ENCODE measurements at places on chromosomes 11 and 22.

GRCh38 chr22:39710380-39711150 is 140.0 kb downstream of the CACNA1I start:
- DNase-seq: no peak

DNA sequence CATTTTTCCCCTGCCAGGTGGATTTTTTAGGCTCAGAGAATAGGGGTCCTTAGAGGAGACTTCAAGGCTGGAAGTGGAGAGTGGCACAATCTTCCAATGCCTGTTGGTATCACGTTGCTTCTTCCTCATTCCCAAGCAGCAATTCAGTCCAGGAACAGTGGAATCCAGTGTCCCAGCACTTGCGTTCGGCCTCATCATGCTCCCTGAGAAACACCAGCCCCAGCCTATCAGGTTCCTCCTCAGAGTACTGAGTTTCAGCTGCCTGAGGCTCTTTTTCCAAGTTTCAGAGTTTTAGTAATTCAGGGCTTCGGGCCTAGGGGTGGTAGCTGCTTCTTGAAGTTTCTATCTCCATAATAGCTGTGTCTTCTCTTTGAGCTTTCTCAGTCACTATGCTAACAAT is 31.9 kb upstream of the NRGN start:
- no peak for DNase-seq

DNA sequence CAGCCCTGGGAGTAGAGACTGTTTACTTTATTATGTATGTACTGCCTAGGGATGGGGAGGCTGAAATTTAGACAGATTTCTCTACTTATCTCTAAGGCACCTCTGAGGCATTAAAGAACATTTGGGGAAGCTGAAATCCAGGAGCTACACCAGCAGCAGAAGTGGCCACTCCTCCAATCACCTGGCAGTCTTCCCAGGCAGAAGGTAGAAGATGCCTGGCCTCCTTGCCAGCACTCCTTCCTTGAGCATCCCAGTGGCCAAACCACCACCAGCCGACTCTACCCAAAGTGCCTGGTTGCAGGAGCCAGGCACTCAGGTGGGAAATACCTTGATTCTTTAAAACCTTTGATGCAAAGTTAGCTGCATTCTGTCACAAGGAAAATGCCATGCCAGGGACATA is 1.9 kb upstream of the FAT3 start:
- no peak for DNase-seq

- no peak for DNase-seq
Measured at GRCh38 chr11:16862726-16863125, 124.3 kb downstream of the C11orf58 start.

- DNase-seq: no peak
Measured at GRCh38 chr11:46044601-46045000, 76.7 kb downstream of the PHF21A start.

DNA sequence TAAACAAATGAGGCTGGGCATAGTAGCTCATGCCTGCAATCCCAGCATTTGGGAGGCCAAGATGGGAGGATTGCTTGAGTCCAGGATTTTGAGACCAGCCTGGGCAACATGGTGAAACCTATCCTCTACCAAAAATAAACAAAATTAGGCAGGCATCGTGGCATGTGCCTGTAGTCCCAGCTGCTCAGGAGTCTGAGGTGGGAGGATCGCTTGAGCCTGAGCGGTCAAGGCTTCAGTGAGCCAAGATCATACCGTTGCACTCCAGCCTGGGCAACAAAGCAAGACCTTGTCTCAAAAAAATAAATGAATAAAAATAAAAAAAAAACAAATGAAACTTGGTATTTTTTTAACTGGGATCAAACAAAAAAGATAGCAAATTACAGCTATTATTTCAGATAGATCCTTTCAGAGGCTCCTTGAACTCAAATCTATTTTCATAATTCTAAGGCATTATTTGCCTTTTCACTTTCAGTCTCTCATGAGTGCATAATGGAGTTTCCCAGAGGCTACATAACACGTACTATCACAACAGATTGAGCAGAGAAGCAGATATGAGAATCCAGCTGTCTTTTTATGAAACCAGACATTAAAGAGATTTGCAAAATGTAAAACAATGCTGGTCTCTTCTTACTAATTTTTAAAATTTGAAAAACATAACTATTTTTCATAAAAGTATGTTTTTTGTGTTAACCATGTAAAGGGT is 23.1 kb downstream of the DDIAS start:
- no peak for DNase-seq

- DNase-seq: no peak
Measured at GRCh38 chr11:10597877-10598351, 29.4 kb upstream of the LYVE1 start.

GRCh38 chr22:37336579-37336978 is 54.3 kb downstream of the CYTH4 start:
- no peak for DNase-seq

DNA sequence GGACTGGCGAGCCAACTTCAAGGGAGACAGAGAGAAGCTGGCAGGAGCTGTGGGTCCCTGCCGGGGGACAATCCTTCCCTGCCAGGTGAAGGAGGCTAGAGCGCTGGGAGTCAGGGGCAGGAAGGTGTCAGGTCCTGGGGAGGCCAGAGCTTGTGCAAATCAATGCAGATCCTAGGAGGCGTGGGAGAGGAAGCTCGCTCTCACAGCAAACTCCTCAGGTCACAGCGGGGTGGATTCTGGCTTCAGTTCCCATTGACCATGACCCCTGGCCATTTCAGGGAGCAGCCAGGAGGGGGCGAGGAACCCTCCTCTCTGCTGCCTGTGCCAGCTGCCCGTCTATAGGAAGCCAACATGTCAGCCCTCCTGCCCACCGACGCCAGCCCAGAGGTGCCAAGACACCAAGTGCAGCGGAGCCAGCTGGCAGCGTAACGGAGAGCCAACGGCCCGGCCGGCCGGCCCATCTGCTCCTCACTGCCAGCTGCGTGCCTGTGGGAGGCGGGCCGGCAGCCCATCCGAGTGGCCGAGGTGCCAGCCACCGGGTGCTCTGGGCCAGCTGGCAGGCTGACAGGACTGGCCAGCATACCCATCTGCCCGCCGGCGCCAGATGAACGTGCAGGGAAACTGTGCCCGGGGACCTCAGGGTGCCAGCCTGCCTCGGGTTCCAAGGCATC is 374.8 kb downstream of the MIAT start:
- no peak for DNase-seq

DNA sequence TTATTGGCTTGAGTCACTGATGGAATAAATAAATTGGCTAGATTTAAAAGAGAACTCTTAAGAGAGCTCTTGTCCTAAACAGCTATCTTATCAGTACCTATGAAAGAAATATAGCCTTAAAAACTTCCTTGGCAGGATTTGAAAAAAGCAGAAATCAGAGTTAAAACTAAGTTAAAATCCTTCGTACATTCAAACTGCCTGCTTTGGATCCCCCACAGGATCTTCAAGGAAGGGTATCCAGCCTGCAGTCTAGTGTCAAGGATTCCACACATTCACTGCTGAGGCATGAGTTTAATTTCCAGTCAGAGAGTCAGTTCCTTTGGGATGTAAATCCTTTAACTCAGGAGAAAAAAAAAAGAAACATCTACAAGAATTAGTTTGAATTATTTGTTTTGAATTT is 242.9 kb upstream of the UBASH3B start:
- no peak for DNase-seq

DNA sequence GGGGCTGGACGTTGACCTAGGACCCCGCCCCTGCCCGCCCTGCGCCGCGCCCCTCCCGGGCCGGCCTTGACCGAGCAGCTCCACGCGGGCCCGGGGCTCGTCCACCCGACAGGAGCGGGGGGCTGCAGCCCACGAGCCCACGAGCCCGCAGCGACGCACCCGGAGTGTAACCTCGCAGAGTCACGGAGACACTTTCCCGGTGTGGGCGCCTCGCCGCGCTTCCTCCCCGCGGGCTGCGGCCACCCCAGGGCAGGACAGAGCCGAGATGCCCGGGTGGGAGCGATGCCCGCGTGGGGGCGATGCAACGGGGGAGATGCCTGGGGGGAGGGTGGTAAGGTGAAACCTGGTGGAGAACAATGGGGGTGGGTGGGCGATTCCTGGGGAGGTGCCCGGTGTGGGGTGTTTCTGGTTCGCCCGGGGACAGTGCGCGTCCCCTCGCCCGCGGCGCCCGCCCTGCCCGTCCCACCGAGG is 4.9 kb upstream of the ZBED4 start:
- no peak for DNase-seq

GRCh38 chr11:91947215-91947820 is 277.3 kb upstream of the FAT3 start:
- DNase-seq: no peak

DNA sequence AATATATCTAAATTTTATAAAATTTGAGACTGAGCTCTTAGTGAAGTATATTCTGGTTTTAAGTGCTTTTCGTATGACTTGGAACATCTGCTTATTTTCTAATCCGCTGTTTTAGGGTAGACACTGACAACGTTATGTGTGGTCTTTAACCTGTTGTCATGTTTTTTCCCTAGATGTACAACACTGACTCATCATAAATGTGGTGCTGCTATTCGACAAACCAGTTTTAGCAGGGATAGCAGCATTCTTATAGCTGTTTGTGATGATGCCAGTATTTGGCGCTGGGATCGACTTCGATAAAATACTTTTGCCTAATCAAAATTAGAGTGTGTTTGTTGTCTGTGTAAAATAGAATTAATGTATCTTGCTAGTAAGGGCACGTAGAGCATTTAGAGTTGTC is 23.8 kb upstream of the HIKESHI start:
- DNase-seq: no peak

DNA sequence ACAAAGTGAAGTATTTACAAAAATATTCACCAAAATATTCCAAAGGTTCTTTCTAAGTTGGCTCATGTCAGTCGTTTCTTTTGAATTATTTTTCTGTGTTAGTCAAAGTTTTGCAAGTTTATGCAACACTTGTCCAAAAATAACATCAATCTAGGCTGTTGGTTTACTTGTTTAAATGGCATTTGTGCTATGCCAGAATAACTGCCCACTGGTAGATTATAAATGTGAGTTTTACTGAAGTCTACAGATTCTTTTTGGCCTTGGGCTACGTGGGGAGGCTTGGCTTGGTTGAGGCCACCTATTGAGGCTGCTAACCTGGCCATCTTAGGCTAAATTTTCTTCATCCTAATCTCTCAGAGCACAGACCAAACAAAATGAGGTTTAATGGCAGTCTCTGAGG is 1091.9 kb upstream of the RAG2 start:
- DNase-seq: no peak

GRCh38 chr11:72150882-72151281 is 15.4 kb downstream of the FOLR3 start:
- DNase-seq: no peak

DNA sequence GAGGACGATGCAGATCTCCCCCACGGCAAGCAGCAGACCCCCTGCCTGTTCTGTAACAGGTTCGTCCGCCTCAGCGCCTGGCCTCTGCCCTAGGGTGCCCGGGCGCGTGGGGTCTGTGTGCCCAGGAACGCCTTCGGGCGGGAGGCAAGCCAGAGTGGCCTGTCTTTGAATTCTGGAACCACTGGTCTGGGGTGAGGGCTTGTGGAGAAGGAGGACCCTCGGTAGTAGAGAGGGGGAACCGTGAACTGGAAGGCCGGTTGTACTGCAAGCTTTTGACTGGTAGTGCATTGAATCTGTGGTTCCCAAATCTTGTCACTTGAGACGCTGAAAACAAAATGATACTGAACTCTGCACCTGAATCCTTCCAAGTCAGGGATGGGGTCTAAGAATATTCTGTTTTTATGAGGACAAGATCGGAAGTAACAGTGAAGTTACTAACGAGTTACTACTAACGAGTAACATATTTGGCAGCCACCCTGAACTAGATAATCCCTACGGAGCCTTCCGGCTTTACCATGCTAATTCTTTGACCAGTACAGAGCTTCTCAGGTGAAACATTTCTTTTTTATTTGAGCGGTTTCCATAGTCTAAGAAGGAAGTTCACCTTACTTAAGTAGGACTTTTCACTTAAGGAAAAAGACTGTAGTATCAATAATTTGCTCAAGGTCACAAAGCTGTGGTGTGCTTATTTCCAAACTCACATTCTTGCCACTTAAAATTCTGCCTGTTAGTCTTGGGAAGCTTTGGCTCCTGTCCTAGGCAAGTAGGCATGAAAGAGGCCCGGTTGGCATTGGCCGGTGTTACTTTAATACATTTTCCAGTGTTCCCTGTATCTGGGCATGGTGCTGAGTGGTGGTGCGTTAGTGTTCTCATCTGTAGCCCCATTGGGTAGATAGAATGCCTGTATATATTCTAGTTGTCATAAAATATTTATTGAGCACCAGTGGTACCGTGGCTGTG is 860 bp downstream of the PRMT3 start:
- peak; percentile 42 for DNase-seq

DNA sequence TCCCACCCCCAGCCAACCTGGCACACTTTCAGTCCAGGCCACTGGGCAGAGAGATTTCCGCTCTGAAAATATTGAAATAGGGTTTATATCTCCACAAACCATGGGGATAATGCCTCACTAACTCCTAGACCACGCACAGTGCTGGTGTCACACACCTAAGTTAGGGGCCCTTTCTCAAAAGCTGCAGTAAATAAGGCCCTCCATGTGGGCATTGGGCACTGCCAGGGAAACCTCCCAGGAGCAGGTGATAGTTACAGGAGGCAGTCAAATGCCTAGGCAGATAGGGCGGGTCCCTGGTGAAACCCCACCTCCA is 3.1 kb upstream of the IL10RA start:
- DNase-seq: no peak

DNA sequence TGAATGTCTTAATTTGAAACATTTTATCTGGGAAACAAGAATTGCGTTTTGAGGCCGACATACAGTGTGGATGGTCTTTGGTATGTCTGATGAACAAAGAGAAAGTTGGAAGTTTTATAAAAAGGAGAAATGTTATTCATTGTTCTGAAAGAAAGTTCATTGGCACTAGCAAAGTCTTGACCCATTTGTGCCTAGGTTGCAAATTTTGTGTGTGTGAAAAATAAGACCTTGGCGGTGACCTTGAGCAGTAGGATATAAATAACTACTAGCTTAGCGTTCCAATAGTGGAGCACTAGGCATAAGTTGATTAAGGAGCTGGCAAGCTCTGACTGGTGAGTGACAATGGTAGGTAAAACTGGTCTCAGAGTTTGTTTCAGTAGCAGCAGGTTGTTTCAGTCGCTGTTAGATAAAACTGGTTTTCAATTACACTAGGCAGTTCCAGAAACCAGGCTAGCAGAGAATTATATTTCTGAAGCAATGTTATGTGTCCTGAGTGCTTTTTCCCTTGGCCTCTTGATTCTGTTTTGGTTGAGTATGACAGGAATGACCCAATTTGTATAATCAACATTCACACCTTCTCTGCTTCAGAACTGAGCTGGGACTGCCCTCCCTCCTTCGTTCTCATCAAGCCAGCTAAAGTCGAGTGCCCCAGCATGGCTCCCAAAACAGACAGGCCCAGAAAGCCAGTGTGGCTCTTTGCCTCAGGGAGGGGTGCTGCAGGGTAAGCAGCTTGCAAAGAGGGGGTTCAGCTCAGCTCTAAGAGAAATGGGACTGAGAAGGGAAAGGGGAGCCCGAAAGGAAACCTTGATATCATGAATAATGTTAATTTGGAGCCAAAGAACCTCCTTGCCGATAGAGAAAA is 85.7 kb downstream of the NTM start:
- no peak for DNase-seq
